Anterior cingulate cortex (tissue), 58 donors: ENCODE measurements at places on chromosomes 11 and 22.
A peak's percentile ranks its signal among the peaks of the same experiment; 100 is the strongest.

DNA sequence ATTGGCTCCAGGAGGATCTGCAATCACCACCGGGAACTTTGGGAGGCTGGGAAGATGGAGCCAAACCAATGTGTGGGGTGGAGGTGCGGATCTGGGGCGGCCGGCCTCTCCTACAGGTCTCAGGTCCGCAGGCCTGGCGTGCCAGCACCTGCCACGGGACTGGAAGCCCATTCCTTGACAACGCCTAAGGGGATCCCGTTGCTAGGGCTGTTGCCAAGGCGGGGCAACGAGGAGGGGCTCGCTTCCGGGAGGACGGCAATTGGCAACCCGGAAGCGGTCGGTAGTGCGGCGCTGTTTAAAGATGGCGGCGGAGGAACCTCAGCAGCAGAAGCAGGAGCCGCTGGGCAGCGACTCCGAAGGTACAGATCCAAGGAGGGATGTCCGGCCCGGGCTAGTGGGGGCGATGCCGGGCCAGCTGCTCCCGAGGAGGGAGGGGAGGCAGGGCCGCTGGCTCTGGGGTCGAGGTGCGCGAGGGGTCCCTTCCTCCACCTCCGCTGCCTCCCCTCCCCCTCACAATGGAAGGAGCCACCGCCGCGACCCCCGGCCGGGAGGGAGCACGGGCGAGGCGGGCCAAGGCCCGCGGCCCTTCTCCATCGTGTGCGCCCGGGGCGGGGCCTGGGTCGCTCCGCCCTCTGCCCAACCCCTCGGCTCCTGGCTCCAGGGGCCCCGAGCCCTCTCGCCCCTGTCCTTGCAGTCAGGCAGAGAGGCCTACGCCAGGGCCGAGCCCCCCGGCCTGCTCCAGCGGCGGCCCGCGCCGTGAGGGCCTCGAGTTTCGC lies at the start of gene OTUB1:
TSS of gene OTUB1 (plus strand) at position 283 of the 776 bp plus-strand sequence. CDS start at position 302, 19 bp downstream.
- peak; percentile 80 for DNase-seq

GRCh38 chr11:67284811-67285540 lies 4.1 kb upstream of the ANKRD13D start:
- DNase-seq: no peak

DNA sequence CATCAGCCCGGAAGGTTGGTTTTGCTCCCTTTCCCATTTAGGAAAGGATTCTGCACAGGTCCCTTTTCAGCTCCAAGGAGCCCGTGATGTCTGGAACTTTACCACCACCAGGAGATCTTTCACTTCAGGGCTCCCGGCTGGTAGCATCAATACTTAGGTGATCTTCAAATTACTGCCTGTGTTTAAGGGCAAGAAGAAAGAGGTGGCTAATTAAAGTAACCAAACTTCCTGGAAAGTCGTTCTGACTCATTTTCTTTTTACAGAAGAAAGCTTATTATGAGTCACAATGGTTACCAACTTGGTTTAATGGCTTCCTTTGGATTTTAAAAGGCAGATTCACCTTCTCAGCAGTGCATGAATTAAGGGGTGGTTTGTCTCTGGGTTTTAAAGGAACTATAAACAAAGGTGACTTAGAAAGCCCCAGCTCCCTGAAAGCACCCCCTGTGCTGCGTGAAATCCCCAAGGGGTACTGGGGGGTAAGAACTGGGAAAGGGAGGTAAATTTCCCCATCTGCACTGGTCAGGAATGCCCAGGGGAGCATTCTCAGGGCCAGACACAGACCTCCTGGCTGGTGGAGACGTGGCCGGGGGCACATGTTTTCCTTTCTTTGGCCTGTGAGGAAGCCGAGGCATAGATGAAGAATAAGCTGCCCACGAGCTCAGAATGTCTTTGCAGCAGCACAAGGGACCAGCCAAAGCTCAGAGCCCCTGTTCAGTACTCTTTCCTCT lies 8.8 kb downstream of the POU2F3 start:
- no peak for DNase-seq

DNA sequence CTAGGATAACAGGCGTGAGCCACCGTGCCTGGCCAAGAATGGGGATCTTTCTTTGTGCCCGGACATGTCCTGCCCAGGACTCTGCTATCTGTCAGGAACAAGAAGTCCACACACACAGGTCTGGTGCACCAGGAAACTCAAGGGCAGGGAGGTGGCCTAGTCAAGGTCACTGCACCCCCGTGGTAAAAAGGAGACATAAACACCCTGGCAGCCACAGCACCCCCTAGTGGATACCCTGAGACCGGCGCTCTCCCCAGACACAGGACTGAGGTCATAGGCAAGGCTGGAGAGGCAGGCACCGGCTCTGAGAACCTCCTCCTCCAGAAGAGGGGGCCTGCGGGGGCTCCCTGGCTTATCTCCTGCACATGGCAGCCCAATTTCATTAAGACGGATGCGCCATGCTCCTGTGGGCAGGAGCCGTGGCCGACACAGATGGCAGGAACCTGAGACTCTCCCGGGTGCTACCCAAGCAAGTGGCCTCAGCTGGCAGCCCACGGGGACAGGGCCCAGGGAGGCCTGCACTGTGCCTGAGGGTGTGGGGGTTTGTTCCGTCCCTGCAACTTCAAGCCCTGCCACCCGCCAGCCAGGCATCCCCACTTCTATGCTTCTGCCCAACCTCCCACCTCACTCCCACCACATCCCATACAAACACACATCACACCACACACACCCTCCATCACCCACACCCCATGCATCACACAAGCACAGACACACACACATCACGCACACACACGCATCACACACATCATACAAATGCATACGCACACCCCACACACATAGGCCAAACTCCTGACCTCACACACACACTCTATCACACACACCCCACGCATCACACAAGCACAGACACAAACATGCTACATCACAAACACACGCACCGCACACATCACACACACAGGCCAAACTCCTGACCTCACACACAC lies 19.6 kb downstream of the MACROD1 start:
- peak; percentile 22 for DNase-seq

DNA sequence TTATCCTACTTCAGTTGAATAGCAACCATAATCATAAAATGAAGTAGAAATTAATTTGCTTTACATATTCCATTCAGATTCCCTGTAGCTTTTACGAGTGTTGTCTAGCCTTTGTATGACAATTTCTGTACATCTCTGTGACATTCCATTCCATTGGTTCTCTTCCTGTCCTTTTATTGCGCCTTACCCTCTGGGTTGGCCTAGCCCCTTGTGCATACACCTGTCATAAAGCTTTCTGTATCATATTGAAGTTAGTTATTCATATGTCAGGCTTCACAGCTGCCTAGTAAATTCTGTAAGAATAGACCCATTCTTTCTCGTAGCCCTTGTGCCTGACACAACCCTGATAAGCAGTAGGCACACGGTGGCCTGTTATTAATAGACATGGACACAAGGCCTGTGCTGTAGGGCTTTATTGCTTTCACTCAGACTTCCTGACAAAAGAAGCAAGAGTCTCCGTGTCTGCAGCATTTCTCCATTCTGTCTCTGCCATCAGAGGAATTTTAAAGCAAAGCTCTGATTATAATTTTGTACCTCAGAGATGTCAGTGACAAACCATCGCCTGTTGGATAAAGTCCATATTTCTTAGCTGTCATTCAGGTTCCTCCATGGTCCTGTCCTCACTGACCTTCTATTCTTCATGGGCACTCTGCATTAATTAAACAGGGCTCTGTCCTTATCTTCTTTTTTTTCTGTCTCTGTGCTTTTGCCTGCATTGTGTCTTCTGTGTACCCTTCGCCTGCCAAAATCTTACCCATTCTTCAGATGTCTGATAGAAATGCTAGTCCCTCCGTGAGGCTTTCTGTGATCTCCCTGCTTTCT lies 49.4 kb downstream of the BID start:
- DNase-seq: no peak

DNA sequence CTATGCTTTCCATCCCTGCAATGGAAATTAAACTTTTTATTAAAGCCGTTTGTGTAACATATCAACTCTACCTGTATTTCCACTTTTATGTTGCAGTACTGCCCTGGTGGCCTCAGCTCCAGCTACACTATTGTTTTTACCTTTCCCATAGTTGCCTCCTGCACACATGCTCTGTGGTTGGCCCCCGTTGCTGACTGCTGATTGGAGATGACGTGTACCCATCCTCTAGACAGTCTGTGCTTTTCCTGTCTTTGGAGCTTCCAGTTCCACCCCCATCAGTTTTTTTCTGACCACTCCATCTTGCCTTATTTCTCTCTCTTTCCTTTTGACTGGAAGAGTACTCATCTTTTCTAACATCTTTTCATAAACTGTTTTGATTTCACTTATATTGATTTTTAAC lies 123.8 kb downstream of the TEAD1 start:
- DNase-seq: no peak

DNA sequence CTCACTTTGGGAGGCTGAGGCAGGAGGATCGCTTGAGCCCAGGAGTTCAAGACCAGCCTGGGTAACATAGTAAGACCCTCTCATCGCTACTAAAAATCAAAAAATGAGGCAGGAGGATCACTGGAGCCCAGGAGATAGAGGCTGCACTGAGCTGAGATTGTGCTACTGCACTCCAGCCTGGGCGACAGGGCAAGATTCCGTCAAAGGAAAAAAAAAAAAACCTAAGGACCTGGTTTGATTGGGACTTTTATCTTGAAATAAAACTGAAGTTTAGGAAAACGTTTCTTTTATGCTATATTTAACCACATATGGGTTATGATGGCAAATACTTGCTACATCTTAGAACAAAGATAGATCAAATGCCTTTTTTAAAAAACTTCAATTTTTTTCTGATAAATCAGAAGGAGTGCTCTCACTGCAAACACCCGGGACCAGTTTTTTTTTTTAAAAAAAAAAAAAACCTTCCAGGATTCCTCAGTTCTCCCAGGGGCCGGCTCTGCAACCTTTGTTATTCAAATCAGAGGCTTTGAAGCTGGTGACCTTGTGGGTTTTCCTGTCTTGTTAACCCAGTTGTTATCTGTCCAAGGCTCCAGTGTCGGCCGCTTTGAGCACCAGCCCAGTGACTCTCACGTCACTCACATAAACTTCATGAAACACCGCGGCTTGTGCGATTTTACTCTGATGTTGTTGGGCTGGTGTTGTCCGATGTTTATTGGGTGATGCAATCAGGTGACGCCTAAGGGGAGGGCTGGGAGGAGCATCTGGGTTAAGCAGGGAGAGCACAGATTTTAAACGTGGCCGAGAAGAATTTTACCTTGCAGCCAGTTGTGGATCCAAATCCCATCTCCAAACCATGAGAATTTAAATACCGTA lies 24.7 kb upstream of the SLC22A12 start:
- no peak for DNase-seq

- no peak for DNase-seq
These were observed 20.3 kb downstream of the GLB1L2 start for GRCh38 chr11:134352111-134352510.
